ENCODE measurements at places on chromosomes 6 and 20. TPM values are rescaled to one million over a fixed set of nuclear protein-coding genes. Genes with fewer than 3 reads are reported as not detected.

KCNB1 gene
- not detected for total RNA-seq

HLA-B gene
- 2,968 TPM for total RNA-seq

CD83 gene
- total RNA-seq, result 24.7 TPM

PGC gene
- total RNA-seq, result not detected

NRM gene
- 22.0 TPM for total RNA-seq

COL12A1 gene
- not detected for total RNA-seq

CD93 gene
- 0.11 TPM for total RNA-seq

CENPQ gene
- 17.5 TPM for total RNA-seq

B3GALT4 gene
- 4.2 TPM for total RNA-seq

PROCR gene
- 2.3 TPM for total RNA-seq

FAM83D gene
- total RNA-seq, result 13.8 TPM

E2F1 gene
- total RNA-seq, result 72.0 TPM

GSTA1 gene
- not detected for total RNA-seq

CGA gene
- not detected for total RNA-seq

TMEM74B gene
- 1.8 TPM for total RNA-seq

Data from activated CD8-positive, alpha-beta T cell treated with anti-CD3 and anti-CD28 coated beads for 36 hours (primary cell).